ENCODE measurements at places on chromosomes 3 and 15. TPM values are rescaled to one million over a fixed set of nuclear protein-coding genes. Genes with fewer than 3 reads are reported as not detected.

ITGA11 gene
- polyA plus RNA-seq: 0.37 TPM

C3orf49 gene
- not detected for polyA plus RNA-seq

IL17RB gene
- 0.26 TPM for polyA plus RNA-seq

CHST2 gene
- polyA plus RNA-seq: 11.9 TPM

ZNF620 gene
- 2.4 TPM for polyA plus RNA-seq

CHRFAM7A gene
- polyA plus RNA-seq: 0.52 TPM

IQCF5 gene
- polyA plus RNA-seq: not detected

FAM107A gene
- 5.7 TPM for polyA plus RNA-seq

AHSG gene
- not detected for polyA plus RNA-seq

NCKIPSD gene
- polyA plus RNA-seq: 5.9 TPM

ACP3 gene
- polyA plus RNA-seq: 0.22 TPM

CCDC191 gene
- 9.1 TPM for polyA plus RNA-seq

MNS1 gene
- polyA plus RNA-seq: 0.68 TPM

CSPG5 gene
- 0.10 TPM for polyA plus RNA-seq

PIGZ gene
- 2.6 TPM for polyA plus RNA-seq

LRRC2 gene
- 1.8 TPM for polyA plus RNA-seq

RAD51 gene
- 0.72 TPM for polyA plus RNA-seq

LPP gene
- 5.6 TPM for polyA plus RNA-seq

TRPC1 gene
- 3.0 TPM for polyA plus RNA-seq

SCAANT1 gene
- not detected for polyA plus RNA-seq

RLBP1 gene
- polyA plus RNA-seq: not detected

WNT7A gene
- 1.1 TPM for polyA plus RNA-seq

SEMA6D gene
- 0.77 TPM for polyA plus RNA-seq

MEGF11 gene
- not detected for polyA plus RNA-seq

TRAIP gene
- polyA plus RNA-seq: 3.5 TPM

DUOXA1 gene
- polyA plus RNA-seq: 0.03 TPM

WDR93 gene
- polyA plus RNA-seq: not detected
